ENCODE measurements at places on chromosomes 3 and 15.

DNA sequence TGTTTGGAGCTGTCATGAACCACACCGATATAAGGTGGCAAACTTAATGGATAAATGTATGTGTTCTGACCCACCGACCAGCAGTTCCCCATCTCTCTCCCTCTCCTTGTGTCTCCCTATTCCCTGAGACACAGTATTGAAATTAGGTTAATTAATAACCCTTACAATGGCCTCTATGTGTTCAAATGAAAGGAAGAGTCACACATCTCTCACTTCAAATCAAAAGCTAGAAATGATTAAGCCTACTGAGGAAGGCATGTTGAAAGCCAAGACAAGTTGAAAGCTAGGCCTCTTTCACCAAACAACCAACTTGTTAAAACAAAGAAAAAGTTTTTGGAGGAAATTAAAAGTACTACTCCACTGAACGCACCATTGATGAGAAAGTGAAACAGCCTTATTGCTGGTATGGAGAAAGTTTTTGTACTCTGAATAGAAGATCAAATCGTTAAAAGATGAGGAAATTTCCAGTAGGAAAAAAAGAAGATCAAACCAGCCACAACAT lies 15.0 kb downstream of the ATR start:
- no peak for DNase-seq

DNA sequence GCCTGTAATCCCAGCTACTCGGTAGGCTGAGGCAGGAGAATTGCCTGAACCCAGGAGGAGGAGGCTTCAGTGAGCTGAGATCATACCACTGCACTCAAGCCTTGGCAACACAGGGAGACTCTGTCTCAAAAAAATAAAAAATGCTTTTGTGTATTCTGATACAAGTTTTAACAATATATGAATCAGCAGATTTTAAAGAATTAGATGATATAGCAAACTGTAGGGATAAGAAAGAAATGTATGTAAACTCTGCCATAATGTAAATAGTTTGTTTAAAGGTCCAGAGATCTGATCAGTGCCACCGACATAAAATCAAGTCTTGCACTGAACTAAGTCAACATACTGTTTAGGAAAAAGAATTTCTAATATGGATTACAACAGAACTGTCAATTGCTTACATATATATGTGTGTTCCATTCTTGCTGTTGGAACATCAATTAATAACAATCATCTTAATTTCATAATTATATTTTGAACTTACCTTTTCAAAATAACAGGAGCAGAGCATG lies 208.3 kb downstream of the NEK10 start:
- no peak for DNase-seq

GRCh38 chr3:169286992-169287391 lies 376.5 kb downstream of the MECOM start:
- DNase-seq: peak; percentile 42

- DNase-seq: no peak
Observed at GRCh38 chr15:60800299-60801072, 321.5 kb upstream of the ICE2 start.

- no peak for DNase-seq
Observed at GRCh38 chr3:45462522-45463265, 74.3 kb downstream of the LARS2 start.

- no peak for DNase-seq
Observed at GRCh38 chr3:71817262-71817661, 32.3 kb upstream of the PROK2 start.

DNA sequence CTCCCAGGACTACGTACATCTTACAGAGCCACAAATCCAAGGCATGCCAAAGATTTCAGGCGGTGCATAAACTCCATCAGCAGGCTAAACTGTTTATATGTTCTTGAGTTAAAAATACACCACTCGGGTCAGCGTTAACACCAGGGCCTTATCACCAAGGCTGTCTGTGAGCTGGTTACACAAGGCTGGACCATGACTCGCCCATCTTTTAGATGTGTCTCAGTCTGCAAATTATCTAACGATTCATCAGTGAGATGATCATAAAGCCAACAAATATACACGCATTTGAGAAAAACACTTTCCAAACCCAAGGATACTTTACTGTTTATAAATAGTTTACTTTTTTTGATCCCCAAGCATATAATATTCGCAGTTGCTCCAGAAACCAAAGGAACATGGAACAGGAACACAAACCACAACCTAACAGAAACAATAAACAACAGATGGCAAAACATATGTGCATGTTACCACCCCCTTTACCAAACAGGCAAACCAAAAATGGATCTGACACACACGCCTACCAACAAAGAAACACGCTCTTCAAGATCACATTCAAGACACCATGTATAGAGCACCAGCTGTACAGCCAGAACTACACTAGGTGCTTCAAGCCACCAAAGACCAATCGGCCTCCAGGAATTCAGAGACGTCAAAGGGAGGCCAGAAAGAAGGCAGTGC lies 15.4 kb downstream of the LRIG1 start:
- no peak for DNase-seq

- DNase-seq: no peak
Observed at GRCh38 chr15:60626669-60627068, 147.7 kb upstream of the ICE2 start.

- DNase-seq: no peak
Observed at GRCh38 chr3:65146179-65146578, 458.4 kb upstream of the ADAMTS9 start.

DNA sequence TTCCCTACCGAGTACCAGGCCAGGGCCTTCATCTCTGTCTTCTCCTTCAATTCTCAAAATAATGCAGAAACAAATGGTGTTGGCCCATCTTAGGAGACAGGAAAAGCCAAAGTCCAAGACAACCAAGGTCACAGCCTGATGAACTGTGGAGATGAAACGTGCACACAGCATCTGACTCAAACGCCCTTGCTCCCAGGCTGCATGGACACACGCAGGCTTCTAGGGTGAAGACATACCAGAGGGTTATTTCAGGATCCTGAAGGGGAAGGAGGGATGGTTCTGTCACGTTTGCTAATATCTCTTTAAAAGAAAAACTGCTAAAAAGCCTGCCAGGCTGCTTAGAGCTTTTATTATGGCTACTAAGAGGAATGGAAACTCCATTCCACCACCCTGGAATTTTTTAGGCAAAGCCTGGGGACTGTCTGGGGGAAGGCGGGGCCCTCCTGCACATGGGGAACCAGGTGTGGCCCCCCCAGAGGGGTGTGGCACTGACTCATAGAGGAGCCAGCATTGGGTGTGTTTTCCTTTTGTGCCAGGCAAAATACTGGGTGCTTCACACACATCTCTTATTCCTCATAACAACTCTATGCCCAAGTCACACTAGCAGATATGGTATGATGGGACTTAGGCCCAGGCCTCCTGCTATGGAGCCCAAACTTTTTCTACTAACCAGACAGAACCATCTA lies 62.9 kb downstream of the UMPS start:
- DNase-seq: no peak

DNA sequence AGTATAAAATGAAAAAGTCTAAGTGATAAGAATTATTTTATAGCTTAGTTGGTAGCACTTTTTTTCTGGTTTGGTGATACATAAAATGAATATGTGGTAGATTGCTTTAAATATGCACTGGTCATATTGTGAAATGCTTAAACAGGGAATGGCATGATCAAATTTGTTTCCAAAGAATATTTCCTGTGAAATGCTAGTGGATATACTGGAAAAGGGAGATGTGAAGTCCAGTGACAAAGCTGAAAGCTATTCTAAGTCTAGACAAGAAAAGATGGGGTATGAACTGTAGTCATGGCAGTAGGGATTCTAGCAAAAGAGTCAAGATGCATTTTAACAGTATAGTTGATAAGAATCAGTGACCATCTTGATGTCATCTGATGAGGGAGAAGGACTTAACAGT lies 98.9 kb upstream of the MME start:
- no peak for DNase-seq

DNA sequence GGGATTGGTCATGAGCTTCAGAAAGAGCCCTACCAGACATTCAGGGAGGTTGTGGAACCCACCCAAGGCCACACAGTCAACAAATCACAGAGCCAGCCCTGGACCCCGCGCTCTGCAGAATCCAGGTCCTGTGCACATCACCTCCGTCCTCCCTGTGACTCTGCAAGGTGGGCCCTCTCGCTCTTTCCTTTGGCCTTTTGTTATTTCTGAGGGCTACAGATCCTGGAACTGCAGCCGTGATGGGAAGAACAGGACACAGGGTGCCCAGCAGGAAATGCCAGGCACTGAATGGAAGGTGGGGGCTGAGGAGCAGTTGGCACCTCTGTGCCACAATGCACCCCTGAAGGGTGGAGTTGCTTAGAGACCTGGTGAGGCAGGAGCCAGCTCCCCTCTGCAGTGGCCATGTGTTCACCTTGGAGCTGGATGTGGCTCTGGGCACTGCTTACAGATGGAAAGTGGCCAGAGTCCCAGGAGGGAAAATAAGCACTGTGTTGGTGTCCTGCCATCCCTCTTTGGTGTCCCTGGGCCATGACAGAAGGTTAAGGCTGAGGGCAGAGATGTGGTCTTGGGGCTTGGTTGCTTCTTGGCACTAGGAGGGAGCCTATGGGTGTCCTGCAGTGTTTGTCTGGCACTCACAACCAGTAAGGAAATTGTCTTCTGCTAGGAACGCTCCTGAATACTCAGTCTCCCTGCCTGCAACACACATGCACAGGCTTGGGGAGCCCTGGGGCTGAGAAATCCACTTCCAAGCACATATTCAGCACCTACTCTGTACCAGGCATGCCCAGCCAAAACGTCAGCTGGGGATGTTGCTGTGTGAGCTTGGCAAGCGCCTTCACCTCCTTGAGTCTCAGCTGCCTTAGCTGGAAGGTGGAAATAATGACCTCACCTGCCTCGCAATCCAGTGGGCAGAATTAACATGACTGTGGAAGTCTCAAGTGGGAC lies 98.0 kb upstream of the SLC6A6 start:
- no peak for DNase-seq

DNA sequence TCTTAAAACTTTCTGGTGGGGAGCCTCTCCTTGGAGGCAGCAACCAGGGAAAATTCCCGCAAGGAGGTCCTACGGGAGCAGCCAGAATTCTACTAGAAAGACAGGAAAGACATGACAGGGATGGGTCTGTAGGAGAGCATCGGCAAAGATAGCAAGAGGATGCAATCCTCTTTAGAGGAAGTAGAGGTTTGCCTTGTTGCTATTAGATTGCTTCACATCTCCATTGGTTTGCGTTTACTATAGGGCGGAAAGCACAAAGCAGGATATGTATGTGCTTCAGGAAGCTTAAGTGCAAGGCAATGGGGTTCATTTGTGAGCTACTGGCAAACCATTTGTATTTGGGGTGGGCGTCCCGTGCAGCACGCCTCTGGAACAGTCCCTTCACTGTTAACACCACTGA lies 193.0 kb downstream of the RORA start:
- DNase-seq: no peak

- DNase-seq: no peak
Observed at GRCh38 chr15:80162059-80162554, 9.3 kb downstream of the FAH start.

DNA sequence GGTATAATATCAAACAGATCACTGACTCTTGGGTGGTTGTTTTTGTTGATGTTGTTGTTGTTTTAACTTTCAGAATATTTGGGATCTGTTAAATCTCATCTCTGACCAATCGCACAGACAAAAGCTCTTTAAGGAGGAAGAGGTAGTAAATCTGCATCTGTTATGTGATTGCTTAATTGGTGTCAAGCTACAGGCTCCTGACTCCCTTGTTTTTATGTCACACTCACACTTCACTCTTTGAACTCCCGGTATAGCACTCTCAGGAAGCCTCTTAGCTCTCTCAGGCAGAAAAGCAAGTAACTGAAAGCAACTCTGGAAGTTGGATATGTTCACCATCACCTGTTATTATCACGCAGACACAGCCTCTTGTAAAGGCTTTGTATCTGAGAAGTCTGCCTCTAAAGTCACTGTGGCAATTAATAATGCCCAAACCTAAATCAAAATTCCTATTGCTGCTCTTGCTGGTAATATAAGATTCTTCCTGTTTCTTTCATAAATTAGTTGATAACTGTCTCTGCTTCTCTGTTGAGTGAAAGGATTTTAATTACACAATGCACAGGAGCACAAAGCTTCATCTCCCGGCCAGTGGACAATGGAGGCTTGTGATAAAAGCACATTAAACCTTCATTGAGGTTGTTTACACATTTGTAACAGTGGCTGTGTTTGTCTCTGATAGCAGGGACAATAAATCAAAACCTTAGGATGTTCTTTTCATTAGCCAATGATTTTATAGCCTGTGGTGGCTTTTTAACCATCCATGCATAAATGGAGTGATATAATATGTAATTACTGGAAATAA lies 576.7 kb downstream of the MFSD1 start:
- no peak for DNase-seq

GRCh38 chr3:152309535-152310307 lies 41.0 kb downstream of the MBNL1 start:
- DNase-seq: no peak

DNA sequence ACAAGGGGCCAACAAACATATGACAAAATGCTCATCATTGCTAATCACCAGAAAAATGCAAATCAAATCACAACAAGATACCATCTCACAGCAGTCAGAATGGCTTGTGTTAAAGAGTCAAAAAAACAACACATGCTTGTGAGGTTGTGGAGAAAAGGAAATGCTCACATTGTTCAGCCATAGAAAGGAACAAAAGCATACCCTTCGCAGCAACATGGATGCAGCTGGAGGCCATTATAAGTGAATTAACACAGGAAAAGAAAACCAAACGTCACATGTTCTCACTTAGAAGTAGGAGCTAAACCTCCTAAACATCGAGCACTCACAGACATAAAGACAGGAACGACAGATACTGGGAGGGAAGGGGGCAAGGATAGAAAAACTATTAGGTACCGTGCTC lies 678.4 kb upstream of the GRM7 start:
- no peak for DNase-seq

DNA sequence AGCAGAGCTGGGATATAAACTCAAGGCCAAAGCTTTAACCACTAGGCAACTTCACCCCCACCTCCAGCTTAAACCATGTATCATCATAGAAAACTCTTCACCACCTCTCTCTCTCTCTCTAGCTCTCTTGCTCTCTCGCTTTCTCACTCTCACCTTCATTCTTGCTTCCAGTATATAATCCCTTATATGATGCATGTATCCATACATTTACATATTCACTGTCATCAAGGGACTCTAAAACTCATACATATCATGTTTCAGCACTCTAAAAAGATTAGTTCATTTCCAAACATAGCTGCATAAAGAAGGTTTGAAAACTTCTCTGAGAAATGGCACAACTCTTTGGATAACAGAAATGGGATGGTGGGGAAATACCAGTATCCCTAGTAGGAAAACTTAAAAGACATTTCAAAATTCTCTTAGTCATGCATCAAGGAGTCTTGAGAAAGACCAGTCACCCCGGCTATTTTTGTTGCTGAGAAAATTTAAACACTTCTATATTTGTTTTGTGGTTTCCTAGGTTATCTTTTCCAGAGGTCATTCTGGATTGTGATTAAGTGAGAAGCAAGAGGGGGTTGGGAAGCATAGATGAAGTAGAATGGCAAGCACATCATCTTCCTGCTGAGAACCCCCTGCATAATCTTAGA lies 447.8 kb upstream of the THBS1 start:
- DNase-seq: no peak

DNA sequence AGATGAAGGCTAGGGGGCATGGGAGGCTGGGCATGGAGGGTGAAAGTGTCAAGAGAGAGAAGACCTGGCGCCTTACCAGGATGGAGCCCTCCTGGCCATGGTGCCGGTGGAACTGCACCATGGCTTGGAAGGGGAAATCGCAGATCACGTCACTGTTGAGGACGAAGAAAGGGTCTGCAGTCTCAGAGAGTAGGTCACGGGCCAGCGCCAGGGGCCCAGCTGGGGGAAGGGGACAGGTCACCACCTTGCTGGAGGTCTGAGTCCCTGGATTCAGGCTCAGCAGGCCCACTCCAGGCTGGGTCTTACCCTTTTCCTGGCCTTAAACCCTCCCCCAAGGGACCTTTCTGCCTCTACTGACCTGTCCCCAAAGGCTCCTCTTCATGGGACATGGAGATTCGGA lies 855 bp downstream of the GMPPB start:
- DNase-seq: no peak
